PC-3 (cell line): ENCODE measurements at places on chromosomes 3 and 15. TPM values are rescaled to one million over a fixed set of nuclear protein-coding genes. Genes with fewer than 3 reads are reported as not detected.

- no peak for DNase-seq
Measured at GRCh38 chr15:65072027-65072426, 4.2 kb upstream of the RASL12 start.

DNA sequence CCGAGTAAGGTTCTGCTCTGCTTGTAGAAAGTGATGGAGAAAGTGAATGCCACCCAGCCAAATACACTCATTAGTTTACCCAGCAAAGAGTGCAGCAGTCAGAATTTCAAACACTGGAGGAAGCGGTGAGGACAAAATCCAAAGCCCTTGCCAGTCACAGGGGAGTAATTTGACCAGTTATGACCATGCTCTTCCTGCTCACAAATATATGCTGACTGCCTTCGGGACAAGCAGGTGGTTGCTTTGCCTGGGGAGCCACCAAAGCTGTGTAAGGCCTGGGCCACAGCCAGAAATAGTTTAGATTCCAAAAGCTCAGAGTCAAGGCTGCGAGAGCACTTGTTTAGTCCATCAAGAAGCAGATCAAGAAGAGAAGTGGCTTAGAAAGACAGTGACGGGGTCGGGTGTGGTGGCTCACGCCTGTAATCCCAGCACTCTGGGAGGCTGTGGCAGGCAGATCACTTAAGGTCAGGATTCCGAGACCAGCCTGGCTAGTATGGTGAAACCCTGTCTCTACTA, 51.0 kb upstream of the ATP13A3 start:
- peak; percentile 93 for DNase-seq

- no peak for DNase-seq
Measured at GRCh38 chr3:101036676-101037075, 43.5 kb upstream of the ABI3BP start.

- DNase-seq = no peak
Measured at GRCh38 chr3:157922614-157923013, 183.6 kb downstream of the SHOX2 start.

- no peak for DNase-seq
Measured at GRCh38 chr3:62128051-62128450, 245.3 kb downstream of the FEZF2 start.

DNA sequence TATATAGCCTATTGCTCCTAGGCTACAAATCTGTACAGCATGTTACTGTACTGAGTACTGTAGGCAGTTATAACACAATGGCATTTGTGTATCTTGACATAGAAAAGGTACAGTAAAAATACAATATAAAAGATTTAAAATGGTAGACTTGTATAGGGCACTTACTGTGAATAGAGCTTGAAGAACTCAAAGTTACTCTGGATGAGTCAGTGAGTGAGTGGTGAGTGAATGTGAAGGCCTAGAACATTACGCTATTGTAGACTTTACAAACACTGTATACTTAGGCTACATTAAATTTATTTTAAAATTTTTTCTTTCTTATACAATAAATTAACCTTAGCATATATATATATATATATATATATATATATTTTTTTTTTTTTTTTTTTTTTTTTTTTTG, 140.0 kb upstream of the UBE2E1 start:
- DNase-seq = peak; percentile 78

DNA sequence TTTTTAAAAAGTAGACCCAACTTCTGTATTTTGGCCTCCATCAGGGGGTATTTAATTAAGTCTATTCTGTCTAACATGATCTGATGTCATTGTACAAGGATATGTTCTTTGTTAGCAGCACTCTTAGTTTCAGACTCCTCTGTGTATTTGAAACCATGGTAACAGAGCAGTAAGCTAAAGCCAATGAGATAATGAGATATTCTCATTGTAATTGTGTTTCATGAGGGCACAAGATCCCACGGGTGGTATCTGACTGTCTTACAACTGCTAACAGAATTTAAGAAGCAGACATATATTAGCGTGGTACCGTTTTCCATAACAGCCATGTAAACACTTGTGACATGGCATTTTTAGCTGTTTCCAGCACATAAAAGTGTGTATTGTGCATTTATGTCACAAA, 251.2 kb upstream of the VEPH1 start:
- DNase-seq = no peak

GRCh38 chr15:51647128-51647562, 24.6 kb upstream of the DMXL2 start:
- peak; percentile 79 for DNase-seq

DNA sequence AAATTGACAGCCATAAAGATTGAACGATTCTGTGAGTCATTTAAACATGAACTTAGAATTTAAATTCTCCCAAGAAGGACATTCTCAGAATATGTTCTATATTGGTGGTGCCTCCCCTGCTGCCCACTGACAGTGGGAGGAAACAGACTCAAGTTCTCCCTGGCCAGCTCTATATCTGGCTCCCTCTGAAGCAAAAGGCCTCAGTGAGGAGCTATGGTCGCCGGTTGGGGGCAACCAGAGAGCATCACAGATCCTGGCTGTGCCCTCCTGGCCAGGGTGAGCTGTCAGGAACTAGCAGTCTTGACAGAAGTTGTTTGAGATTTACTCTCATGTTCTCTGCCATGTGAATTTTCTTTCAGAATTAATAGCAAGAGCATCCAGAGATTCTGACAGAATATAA, 285.5 kb downstream of the NTRK3 start:
- DNase-seq = no peak

DNA sequence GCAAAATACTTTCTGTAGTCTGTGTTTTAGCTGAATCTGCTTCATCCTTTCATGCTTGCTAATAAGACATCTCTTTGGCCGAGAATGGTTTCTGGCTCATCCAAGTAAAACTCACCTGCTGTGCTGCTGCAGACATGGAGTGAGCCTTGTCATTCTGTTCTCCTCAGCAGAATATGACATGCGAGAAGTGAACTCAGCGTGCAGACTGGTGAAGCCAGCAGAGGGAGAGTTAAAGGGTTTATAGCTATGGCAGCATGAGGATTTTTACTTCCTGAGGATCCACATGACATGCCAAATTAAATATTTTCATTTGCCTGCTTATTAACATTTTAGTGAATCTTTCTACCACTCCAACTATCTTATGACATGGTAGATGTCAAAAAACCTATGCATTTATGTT, 658.4 kb upstream of the NECTIN3 start:
- DNase-seq = no peak

- DNase-seq = no peak
Measured at GRCh38 chr3:16028604-16029003, 145.9 kb upstream of the GALNT15 start.

DNA sequence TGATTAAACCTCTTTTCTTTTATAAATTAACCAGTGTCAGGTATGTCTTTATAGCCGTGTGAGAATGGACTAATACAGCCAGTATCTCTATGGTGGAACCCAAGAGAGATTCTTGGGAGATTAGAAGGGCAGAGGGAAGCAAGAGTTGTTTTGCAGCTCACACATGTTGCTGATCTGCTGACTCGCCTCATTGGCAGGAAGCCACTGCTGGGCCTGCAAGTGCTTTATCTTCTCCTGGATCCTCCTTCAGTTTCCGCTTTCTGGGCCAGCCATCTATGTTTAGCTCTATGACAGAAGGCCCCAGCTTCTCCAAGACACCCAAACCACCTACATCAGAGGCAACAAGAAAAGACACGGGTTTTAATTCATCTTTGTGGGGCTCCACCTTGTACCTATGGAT, 23.4 kb upstream of the GALNT15 start:
- DNase-seq = peak; percentile 44

GRCh38 chr15:55652359-55652758, 64.2 kb upstream of the PYGO1 start:
- no peak for DNase-seq

- no peak for DNase-seq
Measured at GRCh38 chr3:182438398-182438797, 354.9 kb upstream of the ATP11B start.

- no peak for DNase-seq
Measured at GRCh38 chr15:74500401-74500800, 39.4 kb upstream of the UBL7 start.

GRCh38 chr3:138890555-138891187, 55.9 kb upstream of the PIK3CB start:
- DNase-seq = no peak

- DNase-seq = peak; percentile 16
Measured at GRCh38 chr3:171286580-171287249, 173.5 kb downstream of the TNIK start.

- DNase-seq = no peak
Measured at GRCh38 chr3:176896640-176897039, 300.6 kb downstream of the TBL1XR1 start.

- peak; percentile 28 for DNase-seq
Measured at GRCh38 chr15:57198654-57199291, 177.5 kb upstream of the CGNL1 start.

Gene SLC7A14
- total RNA-seq = not detected in 2 replicates

Gene TTLL13
- not detected in 2 replicates for total RNA-seq

Gene EFCAB12
- 0.04 and 0.12 TPM in 2 replicates for total RNA-seq

Gene NEDD4
- total RNA-seq = 7.5 and 9.6 TPM in 2 replicates

Gene ARPC4
- total RNA-seq = 131 and 223 TPM in 2 replicates

Gene BCHE
- total RNA-seq = 0.18 TPM in 1 of 2 replicates, not detected in the other

Gene TPRG1
- 1.1 and 1.2 TPM in 2 replicates for total RNA-seq

Gene GRIP2
- total RNA-seq = 0.29 and 0.36 TPM in 2 replicates

Gene TBC1D5
- total RNA-seq = 54.4 and 54.5 TPM in 2 replicates

Gene HES1
- 852 and 906 TPM in 2 replicates for total RNA-seq

Gene MST1
- 1.7 and 2.8 TPM in 2 replicates for total RNA-seq
